ENCODE measurements at places on chromosomes 5 and 9.

DNA sequence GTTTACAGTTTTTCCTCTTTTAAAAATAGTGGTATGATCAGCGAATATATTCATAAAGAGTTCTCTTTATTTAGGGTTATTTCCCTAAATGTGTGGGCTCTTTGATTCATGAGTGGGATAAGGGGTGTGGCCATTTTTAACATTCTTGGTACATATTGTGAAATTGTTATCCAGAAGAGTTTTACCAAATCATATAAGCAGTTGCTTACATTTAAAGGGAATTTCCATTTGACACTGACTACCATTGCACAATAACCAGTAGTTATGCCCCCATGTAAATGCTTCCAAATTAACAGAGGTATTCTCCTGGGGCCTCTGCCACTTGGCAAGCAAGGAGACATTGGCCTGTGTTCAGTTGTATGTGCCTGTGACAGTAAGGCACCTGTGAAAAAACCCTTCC lies 27.2 kb downstream of the SLC25A48 start:
- DNase-seq: no peak

DNA sequence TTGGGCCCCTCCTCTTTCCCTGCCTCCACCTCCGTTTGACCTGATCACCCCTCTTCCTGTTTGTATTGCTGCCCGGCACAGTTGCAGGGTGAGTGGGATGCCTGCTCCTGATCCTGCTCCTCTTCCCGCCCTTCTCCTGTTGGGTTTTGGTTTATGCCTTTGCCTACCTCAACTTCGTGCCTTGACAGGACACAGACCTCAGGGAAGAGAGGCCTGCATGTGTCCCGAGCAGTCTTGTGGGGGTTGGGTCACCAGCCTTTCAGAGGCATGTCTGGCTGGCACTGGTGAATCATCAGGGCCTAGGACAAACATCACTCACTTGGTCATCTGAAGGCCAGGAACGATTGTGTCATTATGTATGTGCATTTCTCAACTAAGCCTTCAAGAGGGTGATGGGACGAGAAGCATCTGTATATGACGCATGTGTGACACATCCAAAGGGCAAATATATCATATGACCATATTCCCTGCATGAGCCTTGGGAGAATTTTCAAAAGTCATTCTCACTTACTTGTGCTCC lies 56.9 kb downstream of the NPR3 start:
- no peak for DNase-seq

DNA sequence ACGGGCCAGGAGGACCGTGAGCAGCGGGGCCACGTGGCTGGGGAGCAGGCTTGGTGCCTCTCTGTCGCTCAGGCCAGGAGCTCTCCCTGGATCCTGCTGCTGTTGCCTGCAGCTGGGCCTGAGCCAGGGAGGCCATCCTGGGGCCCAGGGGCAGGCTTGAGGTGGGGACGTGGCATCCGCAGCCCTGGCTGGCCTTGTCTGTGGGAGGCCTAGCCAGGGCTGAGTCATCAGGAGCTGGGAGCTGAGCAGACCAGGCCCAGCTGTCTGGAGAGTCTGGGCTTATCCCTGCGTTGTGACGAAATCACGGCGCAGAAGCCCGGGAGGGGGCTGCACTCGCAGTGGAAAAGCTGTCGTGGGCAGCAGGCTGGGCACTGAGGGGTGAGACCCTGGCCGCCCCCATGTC lies 138.8 kb upstream of the COL5A1 start:
- DNase-seq: no peak

DNA sequence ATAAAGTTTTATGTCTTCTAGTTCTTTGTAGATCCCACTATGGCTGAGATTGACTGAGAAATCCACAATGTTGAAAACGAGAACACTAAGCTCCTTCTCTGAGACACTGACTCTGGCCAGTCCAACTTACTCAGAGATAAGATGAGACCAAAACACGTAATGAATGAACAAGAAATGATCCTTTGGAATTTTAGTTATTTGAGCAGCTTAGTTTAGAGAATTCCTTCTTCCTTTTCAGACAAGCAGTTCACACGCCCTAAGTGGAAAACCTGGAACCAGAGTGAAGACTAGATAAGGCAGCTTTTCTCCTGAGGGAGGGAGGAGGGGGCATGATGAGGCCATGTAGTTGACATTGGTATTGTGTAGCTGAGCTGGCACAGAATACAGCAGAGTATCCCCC lies 139.6 kb downstream of the GABRB2 start:
- DNase-seq: no peak

DNA sequence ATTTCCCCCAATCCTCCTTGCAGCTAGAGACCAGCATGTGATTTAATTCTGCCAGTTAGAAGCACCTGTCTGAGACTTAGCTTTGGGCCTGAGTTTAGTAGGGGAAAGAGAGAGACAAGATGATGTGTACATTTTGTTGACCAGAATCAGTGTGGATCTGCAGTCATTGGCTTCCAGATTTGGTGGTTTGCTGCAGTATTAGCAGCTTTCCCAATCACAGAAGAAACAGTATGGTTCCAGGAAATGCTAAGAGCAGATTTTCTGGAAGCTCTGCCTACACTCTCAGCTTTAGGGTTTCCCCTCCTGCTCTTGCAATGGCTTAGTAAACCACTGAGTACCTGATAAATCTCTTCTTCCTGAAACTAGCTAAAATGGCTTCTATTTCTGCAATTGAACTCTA lies 48.8 kb upstream of the FREM1 start:
- no peak for DNase-seq

- no peak for DNase-seq
Observed at GRCh38 chr9:16688814-16689213, 181.7 kb downstream of the BNC2 start.

- no peak for DNase-seq
Observed at GRCh38 chr9:14434971-14435718, 121.2 kb upstream of the NFIB start.

GRCh38 chr9:136698635-136699246 lies 11.5 kb upstream of the AGPAT2 start:
- no peak for DNase-seq

Measured in activated CD4-positive, alpha-beta T cell treated with anti-CD3 and anti-CD28 coated beads for 1 hour (primary cell).